ENCODE measurements at places on chromosomes 1 and 21. TPM values are rescaled to one million over a fixed set of nuclear protein-coding genes. Genes with fewer than 3 reads are reported as not detected.

SPRR2B gene
- not detected for total RNA-seq

MEGF6 gene
- total RNA-seq: 30.8 TPM

BEND5 gene
- 3.5 TPM for total RNA-seq

PER3 gene
- total RNA-seq: 1.5 TPM

PCP4 gene
- total RNA-seq: not detected

SERPINC1 gene
- total RNA-seq: not detected

ETNK2 gene
- 0.23 TPM for total RNA-seq

PLEKHA6 gene
- not detected for total RNA-seq

MROH9 gene
- not detected for total RNA-seq

SLAMF9 gene
- total RNA-seq: not detected

COL16A1 gene
- total RNA-seq: not detected

POGZ gene
- total RNA-seq: 75.0 TPM
